ENCODE measurements at places on chromosomes 13 and 19.

GRCh38 chr19:18594096-18594823 lies 5.7 kb downstream of the REX1BD start:
- peak; percentile 79 for DNase-seq

GRCh38 chr13:86282442-86282841 lies 483.2 kb upstream of the SLITRK6 start:
- DNase-seq, result peak; percentile 9

GRCh38 chr13:106238690-106239089 lies 296.8 kb downstream of the EFNB2 start:
- no peak for DNase-seq

DNA sequence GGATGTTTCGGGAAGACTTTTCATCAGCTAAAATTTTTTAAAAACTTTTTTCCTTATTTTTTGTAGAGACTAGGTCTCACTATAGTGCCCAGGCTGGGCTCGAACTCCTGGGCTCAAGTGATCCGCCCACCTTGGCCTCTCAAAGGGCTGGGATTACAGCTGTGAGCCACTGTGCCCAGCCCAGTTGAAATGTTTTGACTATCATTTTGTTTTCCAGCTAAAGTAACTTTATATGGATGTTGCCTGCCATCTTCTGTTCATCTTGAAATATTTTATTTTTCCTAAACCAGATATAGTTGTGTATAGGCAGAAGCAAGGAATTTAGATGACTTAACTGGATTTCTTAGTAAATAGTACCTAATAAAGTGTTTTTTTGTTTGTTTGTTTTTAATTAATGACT lies 7.0 kb downstream of the CAB39L start:
- DNase-seq, result no peak

- no peak for DNase-seq
Observed at GRCh38 chr13:99399623-99399974, 92.4 kb upstream of the GPR183 start.

DNA sequence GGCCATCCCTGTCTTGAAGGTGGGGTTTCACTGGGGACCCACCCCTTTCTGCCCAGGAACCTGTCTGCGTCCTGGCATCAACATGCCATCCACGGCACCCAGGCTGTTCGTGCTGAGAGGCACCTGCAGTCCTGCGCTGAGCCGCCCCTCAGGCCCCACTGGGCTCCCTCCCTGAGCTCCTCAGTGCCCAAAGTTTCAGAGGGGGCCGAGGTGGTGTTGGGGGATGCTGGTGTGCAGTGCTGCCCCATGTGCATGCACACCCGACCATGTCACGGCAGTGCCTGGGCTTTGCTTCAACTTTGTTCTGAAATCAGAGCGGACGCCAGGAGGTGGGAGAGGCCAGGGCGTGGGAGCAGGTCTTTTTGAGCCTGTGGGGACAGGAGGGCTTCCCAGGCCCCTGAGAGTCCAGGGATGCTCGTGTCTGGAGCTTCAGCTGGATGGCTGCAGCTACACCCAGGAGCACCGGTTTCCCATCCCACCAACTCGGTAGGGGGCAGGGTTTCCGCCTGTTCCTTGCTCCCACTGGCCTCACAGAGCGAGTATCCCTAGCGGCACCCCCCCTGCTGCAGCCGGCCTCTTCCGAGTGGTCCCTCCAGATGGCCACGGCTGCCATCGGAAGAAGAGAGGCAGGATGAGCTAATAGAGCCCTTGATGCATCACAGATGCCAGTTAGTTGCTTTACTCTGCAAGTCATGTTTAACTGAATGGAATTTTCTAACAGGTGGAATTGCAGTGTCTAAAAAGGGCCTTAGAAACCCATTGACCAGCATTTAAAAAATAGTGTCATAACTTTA lies 44.0 kb downstream of the WDFY2 start:
- no peak for DNase-seq

GRCh38 chr19:8655340-8655709 lies 24.9 kb downstream of the NFILZ start:
- no peak for DNase-seq

GRCh38 chr13:106533943-106534638 lies 1.4 kb downstream of the EFNB2 start:
- no peak for DNase-seq

DNA sequence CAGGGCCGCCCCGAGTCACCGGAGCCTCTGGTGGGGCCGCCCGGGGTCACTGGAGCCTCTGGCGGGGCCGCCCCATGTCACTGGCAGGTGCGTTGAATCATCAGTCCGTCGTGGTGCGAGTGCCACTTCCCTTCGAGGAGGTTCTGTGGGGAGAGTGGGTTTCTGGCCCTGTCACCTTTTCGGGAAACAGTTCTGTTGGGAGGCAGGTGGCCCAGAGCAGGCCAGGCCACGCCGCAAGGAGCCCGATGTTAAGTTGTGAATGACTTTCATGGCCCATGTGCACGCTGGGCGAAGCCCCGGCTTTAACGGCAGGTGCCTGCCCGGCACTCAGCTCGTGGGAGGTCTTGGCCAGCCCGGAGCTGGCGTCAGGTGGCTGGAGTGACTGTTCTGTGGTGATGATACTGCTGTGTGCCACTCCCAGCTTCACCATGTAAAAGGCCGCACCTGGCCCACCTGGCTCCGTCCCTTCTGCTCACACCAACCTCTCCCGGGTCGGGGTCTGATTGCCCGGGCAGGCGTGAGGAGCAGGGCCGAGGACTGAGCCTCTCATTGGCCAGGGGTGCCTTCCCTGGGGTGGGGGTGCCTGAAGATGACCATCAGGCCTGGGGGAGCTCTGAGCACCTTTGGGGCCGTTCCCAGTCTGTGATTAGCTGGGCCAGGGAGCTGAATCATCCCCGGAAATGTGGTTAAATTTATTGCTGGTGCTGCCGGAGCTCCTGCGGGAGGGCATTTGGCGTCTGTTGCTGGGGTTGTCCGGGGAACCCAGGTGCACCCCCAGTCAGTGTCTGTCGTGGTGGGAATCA lies 29.2 kb downstream of the CSNK1G2 start:
- DNase-seq, result no peak

GRCh38 chr13:74771964-74772363 lies 637.8 kb upstream of the KLF12 start:
- no peak for DNase-seq

DNA sequence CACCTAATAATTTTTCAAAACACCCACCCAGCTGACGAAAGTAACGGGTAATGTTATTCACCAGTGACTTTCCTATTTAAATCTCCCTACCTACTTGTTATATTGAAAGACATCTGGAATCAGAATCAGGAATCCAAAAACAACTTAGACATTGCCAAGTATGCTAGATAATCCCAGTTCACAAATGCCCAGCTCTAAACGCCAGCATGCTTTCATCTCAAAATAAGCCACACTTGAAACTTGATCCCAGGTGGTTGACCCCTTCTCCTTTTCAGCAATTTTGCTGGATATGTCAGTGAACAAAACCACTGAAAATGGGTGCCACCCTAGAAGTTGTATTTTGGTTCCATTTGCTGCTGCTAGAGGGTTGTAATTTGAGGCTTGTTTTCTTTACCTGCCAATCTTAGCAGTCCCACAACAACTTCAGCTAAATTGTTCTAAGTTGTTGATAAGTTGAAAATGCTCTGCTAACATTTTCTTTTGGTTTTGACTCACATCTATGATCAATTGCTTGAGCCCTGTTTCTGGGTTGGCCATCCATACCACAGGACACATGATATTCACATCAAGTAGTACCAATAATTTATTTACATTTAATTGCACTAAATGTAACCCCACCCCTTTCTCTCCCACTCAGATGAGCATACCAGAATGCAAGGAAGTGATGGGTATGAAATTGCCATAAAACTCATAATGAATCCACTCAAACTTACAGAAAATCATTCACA lies 66.4 kb downstream of the DCT start:
- DNase-seq, result no peak

DNA sequence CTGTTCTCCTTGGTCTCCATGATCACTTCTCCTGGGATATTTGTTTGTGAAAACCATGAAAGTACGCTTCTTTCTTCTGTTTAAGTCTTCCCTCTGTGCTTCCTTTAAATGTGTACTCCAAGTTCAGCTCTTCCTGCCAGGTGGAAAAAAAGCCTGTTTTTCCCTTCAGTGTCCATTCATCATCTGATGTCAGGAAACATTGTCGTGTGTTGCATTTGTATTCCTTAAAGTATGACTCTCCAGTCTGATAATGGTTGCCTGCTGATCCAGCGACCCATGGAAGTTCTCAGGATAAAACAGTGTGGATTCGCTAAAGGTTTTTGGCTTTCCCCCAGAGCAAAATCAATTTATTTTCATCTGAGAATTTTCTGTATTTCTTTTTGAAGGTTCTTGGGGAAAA lies 22.3 kb downstream of the SACS start:
- no peak for DNase-seq

DNA sequence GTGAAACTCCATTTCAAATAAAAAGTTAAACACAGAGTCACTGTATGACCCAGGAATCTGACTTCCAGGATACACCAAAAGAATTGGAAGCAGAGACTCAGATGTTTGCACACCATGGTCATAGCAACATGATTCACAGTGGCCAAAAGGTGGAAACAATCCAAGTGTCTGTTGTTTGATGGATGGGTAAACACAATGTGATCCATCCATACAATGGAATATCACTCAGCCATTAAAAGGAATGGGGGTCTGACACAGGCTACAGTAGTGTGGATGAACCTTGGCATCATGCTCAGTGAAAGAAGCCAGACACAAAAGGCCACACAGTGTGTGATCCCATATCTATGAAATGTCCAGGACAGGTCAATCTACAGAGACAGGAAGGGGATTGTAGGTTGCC lies 174.3 kb downstream of the PTPRS start:
- no peak for DNase-seq
